Cortex of kidney (tissue), 1 donor: ENCODE measurements at places on chromosomes 12 and 14.

DNA sequence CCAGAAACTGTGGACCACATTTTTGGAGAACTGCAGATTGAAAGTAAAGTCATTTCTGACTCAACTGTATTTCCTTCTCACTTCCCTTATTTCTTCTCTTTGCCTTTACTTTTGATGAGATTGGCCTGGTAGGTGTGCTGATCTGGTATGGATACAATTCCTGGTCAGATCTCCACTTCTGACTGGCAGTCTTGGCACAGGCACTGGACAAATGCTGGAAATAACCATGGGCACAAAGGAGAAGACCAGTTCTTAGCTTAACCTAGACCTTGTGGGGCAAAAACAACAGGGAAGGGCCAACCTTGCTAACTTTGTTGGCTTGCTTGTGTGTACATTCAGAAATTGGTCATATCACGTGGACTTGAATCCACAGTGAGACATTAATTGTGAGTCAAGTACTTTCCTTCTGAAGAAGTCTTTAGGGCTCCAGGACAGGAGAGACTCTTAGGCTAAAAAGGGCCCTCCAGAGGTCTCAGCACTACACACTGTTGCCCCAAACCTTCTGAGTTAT, 75.0 kb downstream of the DIP2B start:
- no peak for DNase-seq

DNA sequence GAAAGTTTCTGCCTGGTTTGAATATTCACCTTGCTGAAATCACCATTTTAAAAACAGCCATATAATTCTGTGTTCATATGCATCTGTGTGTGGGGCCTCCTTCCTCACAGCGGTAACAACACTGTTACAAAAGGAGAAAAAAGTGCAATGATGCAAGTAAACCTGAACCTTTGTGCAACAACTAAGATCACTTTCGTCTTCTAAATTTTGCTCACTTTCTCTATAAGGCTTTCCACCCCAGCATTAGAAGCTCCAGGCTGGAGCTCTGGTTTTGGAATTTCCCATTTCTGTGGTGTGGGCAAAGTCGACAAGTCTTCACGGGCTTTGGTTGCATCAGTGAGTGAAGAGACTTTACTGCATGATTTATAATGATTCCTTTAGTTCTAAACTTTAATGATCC, 18.4 kb downstream of the FGD6 start:
- no peak for DNase-seq

DNA sequence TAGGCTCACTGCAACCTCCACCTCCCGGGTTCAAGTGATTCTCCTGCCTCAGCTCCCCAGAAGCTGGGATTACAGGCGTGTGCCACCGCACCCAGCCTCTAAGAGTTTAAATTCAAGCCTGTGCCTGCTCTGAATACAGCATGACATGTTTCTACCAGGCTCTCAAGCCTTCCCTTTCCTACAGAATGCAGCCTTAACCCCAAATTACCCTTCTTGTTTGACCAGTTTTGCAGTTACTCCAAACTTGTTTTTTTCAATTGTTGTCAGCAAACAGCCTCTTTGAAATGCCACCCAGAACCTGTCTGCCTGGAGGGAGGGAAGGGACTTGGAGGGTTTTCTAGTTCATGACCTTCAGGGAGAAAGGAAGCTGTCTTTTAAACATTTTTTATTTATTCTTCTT, 15.4 kb downstream of the GLTP start:
- DNase-seq: no peak

- DNase-seq: no peak
These were observed 264.2 kb upstream of the AMIGO2 start for GRCh38 chr12:47343684-47344567.

DNA sequence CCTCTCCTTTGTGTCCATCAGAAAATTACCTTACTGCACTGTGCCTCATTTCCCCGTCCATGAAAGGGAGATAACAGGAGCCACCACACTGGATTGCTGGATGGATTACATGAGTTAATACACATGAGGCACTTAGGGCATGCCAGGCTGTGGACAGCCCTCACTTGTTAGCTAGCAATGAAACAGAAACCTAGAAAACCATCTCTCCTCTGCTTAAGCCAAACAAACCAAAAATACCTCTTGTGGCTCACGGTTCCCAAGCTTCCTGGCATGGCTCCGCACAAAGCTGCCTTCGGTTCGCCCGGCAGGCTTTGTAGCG, 660 bp upstream of the HCFC2 start:
- no peak for DNase-seq

DNA sequence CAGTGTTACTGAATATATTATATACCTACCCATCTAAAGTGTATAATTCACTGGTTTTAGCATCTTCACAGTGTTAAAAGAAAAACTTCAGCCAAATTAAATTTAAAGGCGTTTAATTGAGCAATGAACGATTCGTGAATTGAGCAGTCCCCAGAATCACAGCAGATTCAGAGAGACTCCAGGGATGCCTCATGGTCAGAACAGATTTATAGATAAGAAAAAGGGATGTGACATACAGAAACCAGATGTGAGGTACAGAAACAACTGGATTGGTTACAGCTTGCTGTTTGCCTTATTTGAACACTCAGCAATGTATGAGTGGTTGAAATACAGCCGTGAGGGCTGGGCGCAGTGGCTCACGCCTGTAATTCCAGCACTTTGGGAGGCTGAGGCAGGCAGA, 84.6 kb downstream of the WNK1 start:
- DNase-seq: no peak

- no peak for DNase-seq
These were observed 75.6 kb downstream of the PPM1H start for GRCh38 chr12:62859321-62859737.

DNA sequence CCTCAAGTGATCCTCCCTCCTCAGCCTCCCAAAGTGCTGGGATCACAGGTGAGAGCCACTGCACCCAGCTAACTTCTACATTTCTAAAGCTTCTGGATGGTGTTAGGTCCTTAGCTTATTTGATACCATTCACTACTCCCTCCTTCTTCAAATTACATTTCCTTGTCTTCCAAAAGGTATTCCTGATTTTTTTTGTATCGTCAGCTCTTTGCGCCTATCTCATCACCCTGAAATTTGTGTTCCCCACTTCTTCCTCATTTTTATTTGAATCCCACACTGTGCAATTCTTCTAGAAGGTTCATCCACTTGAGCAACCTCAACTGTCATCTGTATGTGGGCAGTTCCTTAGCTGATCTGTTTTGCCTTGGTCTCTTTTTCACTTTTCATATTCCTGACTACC, 241.8 kb upstream of the RGS6 start:
- DNase-seq: no peak

- DNase-seq: no peak
These were observed 1352.9 kb downstream of the TMEM121 start for GRCh38 chr14:106879241-106879640.

DNA sequence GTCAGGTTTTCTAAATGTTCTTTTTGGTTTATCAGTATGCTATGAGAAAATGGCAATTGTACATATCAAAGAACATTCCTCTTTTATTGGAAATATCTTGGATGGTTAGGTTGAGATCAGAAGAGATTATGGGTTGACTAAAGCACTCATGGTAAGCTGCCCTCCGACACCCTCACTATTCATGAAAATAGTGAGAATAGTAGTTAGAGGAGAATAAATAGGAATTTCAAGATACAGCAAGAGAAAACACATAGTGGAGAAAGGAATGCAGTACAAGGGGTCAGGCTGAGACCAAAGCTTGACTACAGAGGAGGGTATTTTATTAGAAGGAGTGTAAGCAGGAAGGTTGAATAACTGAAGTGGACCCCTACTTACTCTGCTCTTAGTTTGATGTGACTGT, 112.5 kb downstream of the PTPRQ start:
- DNase-seq: no peak

GRCh38 chr12:532908-533565, 73.3 kb downstream of the B4GALNT3 start:
- no peak for DNase-seq

DNA sequence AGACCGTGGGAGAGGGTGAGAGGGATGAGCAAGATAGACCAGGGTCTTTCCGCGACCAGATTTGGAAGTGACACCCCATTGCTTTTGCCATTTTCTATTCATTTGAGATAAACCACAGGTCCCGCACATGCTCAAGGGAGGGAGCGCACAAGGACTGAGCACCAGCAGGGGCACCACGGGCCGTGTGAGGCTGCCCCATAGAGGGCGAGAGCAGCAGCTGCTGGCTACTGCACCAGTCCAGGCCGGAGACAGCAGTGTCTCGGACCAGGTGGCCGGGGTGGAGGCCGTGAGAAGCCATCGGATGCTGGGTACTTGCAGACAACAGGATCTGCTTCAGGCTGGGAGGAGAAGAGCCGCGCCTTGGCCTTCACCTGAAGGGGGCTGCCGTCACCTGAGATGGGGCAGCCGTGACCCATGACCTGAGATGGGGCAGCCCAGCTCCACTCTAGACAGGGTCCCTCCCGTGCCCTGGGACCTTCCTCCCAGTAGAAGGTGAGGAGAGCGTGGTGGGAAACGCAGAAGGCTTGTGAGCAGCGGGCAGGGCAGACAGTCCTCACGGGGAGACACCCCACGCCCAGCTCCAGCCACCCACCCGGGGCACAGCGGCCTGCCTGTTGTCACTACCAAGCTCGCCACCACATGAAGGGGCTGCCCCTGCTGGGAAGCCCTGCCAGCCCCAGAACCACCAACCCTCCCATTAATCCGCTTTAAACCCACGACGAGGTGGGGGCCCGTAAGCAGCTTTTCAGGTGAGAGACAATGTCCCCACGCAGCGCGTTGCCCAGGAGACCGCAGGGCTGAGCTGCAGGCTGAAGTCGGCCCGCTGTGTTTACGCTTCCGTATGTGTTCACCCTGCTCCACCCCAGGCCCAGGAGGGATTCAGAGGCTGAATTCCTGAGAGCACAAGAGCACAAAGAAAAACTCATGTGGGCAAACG, 61.7 kb upstream of the FBRSL1 start:
- DNase-seq: no peak
